ENCODE measurements at places on chromosomes 6 and 20.

GRCh38 chr6:6648692-6649343, 60.3 kb downstream of the LY86 start:
- DNase-seq = no peak

- no peak for DNase-seq
Measured at GRCh38 chr20:62942456-62942855, 4.5 kb downstream of the GID8 start.

GRCh38 chr20:38119446-38119845, 45.6 kb downstream of the TGM2 start:
- no peak for DNase-seq

- no peak for DNase-seq
Measured at GRCh38 chr6:148431840-148432239, 89.2 kb downstream of the SASH1 start.

GRCh38 chr20:48401359-48401758, 426.4 kb downstream of the PREX1 start:
- DNase-seq = no peak

DNA sequence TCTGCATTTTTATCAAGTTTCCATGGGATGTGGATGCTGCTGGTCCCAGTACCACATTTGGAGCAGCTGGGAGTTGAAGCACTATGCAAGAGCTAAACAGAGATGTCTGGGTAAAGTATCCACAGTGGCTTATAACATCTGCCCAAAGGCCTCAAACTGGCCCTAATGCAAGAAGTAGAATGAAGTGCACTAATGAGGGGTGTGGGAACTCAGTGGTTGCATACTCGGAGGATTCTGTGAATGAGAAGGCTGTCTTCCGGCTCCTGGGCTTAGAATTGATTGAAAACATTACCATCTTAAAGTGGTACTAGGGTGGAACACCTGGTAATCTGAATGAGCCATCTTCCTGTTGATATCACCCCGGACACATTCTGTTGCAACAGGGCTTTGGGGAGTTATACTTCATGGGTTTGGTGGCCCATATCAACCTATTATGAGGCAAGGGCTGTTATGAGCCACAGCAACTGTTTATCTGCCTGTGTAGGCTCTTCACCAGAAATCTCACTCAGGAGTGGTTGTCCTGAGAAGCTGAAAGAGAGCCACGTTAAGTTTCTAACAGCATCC, 54.7 kb upstream of the SNRPB2 start:
- no peak for DNase-seq

DNA sequence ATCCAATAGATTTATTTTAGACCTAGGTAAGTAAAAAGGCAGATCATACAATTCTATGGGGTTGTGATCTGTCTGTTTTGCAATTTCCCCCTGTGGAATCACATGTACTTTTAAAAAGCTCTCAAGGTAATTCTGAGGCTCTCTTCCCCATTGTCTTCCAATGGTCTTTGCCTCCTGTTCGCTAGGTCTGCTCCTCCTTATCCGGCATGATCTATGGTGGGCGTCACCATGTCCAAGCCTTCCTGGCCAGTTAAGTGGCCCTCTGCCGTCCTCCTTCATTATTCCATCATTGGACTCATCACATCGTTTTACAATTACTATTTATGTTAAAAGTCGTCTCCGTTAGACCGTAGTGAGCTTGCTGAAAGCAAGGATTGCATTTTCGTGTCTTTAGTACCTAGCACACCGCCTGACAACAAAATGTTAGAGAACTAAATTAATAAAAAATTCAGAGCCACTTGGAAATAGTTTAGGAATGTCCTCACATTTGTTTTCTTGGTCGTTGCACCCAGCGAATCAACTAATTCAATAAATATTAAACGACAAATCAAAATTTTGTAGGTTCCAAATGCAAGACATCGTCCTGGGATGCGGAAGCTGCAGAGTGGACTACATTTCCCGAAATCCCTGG, 2.2 kb upstream of the STXBP5 start:
- DNase-seq = no peak

DNA sequence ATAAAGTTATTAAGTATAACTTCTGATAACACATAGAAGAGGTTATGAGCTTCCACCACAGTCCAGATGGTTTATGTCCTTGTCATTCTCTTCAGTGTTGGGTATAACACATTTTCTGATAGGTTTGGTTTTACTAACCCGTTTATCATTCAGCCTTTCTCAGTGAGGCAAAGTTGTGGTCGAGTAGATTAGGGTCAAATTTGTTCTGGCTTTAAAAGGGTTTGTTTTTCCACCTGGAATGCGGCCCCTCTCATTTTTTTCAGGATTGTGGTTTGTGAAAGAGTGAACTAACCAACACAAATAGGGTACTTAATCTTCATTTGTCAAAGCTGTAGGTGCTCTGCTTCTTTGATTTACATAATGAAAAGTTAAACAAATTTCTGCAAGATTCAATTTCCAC, 204.2 kb upstream of the ASCC3 start:
- no peak for DNase-seq

DNA sequence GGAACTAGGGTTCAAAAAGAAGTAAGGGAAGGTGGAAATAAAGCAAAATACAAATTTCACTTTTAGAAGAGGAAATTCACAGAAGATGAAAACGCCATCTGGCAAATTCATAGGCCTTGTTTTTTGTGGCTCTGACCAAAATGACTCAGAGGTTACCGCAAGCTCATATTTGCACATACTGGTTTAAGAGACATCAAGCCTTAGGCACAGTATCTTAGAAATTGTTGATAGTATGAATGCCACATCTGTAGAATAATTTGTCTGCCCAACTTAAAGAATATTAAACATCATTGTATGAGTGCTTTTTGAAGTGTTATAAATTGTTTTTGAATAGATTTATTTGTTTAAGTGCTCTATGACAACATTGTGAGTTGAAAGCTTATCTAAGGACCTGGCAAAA, 10.6 kb downstream of the TAAR1 start:
- DNase-seq = no peak

DNA sequence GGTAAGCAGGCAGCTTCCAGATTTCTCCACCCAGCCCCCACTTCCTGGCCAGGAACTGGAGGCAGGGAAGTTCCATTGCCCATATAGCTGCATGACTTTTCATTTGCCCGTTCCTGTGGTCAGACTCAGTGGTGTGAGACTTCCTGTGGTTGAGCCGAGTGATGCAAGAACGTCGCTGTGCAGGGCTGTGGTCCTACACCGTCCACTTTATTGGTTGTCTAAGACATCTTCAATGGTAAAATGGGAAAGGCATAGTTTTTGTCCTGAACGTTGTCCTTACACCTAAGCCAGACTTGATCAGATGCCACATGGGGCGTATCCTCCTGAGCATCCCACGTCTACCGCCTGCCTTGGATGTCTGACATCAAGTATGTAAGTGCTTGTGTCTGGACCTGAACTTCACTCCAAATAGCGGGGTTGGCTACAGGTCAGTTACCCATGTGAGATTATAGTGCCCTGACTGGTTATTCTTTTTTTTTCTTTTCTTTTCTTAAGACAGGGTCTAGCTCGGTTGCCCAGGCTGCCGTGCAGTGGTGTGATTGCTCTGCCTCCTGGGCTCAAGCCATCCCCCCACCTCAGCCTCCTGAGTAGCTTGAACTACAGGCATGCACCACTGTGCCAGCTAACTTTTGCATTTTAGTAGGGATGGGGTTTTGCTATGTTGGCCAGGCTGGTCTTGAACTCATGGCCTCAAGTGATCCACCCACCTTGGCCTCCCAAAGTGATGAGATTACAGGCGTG, 25.9 kb upstream of the GTSF1L start:
- no peak for DNase-seq

DNA sequence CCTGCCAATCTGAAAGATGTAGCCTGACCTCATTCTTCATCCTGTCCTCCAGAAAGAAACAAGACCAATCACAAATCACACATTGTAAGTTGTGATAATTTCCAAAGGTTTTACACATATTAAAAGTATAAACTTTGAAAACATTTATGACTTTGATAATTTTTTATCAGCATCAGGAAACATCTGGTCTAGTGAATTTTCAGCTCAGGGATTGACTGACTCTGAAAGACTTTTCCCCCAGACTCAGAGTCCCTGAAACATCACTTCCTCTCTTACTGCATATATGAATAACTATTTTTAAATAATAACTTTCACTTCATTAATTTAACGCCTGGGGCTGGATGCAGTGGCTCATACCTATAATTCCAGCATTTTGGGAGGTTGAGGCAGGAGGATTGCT, 48.5 kb upstream of the SSTR4 start:
- no peak for DNase-seq

DNA sequence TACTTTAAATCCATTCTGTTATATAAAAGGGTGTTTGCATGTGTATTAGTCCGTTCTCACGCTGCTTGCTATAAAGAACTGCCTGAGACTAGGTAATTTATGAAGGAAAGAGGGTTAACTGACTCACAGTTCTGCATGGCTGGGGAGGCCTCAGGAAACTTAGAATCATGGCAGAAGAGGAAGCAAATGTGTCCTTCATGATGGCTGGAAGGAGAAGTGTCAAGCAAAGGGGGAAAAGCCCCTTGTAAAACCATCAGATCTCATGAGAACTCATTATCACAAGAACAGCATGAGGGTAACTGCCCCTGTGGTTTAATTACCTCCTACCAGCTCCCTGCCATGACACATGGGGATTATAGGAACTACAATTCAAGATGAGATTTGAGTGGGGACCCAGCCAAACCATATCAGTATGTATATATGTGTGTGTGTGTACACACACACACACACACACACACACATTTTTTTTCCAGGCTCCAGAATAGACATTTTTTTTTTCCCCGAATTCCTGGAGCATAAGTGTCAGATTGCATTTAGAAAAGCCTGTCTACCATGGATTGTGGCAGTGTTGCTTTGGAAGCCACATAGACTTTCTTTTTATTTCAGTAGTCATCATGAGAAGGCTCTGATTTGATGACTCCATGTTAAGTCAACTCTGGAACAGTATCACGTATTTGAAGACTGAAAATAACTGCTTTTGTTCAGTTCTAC, 31.5 kb downstream of the KDM1B start:
- DNase-seq = no peak

DNA sequence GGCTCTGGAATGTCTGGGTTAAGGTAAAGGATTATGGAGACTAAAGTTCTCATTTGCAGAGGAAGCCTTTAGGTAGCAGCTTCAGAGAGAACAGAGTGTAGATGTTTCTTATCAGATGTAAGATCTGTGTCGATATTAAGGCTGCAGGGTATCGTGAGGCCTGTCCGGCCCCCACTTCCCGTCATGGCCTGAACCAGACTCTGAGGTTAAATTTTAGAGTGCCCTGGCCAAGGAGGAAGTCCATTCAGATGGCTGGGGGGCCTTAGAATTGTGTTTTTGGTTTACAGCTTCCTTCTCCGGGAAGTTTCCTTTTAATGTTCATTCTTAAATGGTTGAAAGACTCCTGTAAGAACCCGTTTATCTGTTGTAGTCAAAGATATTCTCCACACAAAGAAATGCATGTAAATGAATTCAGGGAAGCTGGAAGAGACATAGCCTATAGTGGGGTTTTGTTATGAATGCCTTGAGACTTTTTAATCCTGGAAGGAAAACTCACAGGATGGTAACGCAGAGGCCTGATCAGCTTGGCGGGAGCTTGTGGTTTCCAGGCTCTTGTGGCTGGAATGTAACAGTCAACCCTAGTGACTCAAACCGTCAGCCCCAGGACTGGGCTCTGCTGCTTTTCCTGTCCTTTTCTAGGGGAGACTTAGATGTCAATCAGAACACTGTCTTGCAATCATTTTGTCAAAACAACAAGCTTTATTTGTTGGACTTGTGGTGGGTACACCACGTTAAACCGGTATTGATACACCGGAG, 34.7 kb downstream of the KIF25 start:
- DNase-seq = no peak

DNA sequence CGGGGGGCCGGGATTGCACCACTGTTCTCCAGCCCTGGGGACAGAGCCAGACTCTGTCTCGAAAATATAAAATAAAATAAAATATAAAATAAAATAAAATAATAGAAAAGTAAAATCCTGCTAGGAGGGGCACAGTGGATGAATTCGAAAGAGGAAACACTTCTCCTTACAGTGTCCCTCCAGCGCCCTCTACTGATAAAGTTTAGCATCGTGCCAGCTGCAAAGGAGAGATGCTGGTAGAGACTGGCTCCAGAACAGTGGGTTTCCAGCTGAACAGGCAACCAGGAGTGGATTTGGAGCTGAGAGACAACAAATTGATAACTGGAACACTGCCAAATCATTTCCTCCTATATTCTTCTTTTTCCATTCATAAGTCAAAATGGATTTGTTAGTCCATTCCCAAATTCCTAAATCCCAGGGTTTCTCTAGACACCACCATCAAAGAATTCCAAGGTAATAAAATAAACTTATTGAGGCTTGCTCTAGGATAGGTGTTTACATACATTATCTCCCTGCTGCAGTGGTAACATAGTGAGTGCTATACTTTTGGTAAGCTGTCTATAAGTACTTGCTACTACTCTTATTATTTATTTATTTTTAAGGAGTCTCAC, 31.7 kb upstream of the TBPL1 start:
- DNase-seq = peak; percentile 64

DNA sequence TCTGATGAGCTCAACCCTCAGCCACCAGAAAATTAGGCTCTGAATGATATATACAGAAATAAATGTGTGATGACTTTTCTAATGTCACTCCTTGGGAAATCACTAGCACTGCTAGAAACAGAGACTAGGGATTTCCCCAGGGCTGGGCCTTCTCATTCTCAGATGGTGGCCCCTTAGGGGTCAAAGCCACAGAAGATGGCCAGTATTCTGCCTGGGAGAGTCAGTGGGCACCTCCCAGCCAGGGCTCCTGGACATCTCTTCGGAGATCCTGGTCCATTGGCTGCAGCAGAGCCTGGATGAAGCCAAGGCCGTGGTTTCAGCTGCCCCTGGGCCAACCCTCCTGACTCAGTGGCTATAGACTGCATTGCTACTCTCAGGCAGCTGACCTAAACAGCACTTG, 276.9 kb upstream of the SUPT3H start:
- DNase-seq = no peak

- no peak for DNase-seq
Measured at GRCh38 chr20:57654998-57655808, 35.0 kb upstream of the ZBP1 start.

DNA sequence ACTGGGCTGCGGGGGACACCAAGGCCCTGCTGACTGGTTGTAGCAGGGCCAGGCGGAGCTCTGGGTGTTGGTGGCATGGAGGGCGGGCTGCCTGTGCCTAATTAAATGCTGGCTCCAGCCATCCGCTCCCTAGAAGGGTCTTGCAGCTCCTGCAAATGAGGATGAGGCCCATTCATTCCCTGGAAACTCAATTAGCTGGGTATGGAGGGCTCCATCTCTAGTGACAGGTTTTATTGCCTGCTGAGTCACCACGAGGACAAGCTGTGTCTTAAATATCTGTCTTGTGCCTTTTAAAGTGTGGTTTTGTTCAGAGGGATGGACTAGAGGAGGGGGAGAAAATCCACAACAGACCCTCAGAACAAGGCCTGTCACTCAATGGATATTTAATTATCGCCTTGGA, 60.9 kb downstream of the SULF2 start:
- DNase-seq = no peak

GRCh38 chr6:170443151-170443662, 109.9 kb downstream of the PSMB1 start:
- DNase-seq = peak; percentile 8

DNA sequence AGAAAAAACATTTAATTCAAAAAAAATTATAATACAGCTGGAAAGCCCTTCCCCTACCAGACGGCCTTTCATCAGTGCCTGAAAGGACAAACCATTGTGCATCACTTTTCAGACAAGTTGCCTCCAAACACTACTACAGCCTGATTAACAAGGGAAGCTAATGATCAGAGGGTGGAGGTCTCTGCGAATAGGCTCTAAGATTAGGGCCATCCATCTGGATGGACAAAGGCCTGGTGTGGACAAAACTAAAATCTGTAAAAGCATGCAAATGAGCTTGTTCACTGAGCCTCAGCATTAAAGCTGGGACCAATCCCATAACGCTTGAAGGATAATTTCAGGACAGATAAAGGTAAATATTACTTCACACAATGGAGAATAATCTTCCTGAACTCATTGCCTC, 228.7 kb upstream of the PLN start:
- no peak for DNase-seq
